CD4-positive, alpha-beta memory T cell (primary cell): ENCODE measurements at places on chromosomes 2 and 18. TPM values are rescaled to one million over a fixed set of nuclear protein-coding genes. Genes with fewer than 3 reads are reported as not detected.

DNA sequence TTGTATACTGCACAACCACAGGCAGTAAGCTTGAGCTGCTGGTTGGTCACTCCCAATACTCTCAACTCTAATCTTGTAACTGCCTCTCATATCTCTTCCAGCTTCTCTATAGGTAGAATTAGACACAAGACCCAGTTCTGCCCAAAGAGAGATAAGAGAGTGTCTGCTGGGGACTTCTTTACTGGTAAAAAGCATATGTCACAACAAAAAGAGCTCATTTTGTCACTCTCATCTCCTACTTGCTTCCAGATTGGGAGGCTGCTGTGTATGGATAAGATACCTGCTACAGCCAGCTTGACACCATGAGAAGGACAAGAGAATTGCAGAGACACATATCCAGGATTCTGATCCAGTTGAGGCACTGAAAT is 165.2 kb downstream of the PTH2R start:
- DNase-seq: no peak

DNA sequence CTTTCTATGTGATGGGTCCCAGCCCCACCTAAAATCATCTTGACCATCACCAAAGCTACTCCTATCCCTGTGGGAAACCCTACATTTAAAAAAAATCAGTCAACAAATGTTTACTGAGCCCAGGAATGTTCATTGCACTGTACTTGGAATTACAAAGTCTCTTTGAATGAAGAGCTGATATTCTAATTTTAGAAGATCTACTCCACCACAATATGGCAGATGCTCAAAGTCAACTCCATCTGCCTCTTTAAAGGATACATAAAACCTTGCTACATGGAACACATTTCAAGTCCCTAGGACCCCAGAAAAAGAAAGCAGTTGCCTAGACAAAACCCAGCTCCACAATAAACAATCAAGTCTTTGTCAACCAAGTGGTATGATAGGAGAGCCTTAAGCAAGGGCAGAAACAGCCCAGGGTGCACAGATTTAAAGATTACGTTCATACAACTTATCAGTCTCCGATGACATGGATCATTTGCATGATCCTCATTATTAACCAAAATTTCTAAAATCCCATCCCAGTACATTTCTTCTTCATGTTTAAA is 234.3 kb upstream of the ACVR2A start:
- DNase-seq: no peak

Gene C2orf66
- total RNA-seq: not detected

- DNase-seq: no peak
These were observed 8.9 kb downstream of the LAPTM4A start for GRCh38 chr2:20042531-20042930.

DNA sequence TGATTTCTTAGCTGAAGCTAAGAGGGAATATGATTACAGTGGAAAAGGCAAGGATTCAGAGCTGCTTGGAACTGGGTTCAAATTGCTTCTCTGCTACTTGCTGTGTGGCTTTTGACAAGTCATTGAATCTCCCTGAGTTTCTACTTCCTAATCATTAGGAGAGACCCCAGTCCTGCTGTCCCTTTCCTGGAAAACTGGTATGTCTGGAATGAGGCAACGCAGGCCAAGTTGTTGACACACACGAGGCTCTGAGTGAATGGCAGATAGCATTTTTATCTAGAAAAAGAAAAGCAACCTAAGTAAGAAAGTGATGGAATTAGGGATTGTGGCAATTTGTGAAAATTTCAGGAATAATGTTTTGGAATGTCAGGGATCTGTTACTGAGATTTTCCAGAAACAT is 123.6 kb downstream of the LPIN1 start:
- DNase-seq: no peak

Gene LIMS4
- total RNA-seq: 4.0 TPM

GRCh38 chr2:38622210-38622609 is 19.5 kb upstream of the HNRNPLL start:
- no peak for DNase-seq

GRCh38 chr2:54634564-54635511 is 88.6 kb upstream of the EML6 start:
- DNase-seq: peak; percentile 5

Gene KCTD1
- 3.4 TPM for total RNA-seq

Gene PARD3B
- total RNA-seq: 1.2 TPM

GRCh38 chr2:160482673-160483072 is 10.9 kb downstream of the RBMS1 start:
- peak; percentile 68 for DNase-seq

DNA sequence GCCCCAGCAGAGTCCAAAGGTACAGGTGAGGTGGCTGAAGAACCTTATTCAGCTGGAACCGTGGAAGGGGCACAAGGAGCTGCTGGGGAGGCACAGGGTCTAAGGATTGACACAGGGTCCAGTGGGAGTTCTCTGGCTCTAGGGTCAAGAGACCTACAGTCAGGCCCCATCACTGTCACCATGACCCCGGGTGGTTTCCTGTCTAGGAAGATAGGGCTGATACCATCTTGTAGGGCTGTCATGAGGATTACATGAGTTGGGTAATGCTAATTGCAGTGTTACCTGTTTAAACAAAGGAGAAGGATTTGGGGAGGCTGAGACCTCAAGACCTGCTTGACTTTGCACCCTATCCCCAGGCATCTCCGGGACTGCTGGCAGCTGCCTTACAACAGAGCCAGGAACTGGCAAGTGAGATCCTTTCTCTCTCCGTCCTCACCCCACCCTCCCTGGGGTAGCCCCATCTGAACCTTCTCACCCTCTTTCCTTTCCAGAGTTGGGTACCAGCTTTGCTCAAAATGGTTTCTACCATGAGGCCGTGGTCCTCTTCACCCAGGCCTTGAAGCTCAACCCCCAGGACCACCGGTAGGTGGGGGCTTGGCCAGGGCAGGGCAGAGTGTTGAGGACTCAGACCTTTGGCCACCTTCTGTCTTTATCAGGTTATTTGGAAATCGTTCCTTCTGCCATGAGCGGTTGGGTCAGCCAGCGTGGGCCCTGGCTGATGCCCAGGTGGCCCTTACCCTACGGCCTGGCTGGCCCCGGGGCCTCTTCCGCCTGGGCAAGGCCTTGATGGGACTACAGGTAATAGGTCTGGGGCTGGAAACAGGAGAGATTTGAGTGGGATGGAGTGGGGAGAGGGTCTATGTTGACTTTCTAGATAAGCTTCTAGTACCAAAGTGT is 7.5 kb downstream of the LBX2 start:
- no peak for DNase-seq

DNA sequence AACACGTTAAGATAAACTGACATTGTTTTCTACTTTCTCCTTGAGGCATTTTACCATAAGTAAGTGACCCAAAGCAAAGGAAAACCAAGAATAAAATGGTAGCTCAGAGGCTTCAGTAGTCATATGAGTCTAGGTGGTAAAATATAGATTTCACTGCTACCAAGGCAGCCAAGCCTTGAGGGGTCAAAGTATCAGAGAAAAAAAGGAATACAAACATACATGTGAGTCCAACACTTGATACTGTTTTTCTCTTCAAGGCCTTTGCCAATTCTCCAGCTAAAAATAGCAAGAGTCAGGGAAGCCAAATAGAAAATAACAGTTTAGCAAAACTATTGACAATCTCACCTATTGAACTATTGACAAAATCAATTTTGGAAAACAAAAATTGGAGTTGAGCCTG is 925.9 kb downstream of the BCL11A start:
- no peak for DNase-seq

DNA sequence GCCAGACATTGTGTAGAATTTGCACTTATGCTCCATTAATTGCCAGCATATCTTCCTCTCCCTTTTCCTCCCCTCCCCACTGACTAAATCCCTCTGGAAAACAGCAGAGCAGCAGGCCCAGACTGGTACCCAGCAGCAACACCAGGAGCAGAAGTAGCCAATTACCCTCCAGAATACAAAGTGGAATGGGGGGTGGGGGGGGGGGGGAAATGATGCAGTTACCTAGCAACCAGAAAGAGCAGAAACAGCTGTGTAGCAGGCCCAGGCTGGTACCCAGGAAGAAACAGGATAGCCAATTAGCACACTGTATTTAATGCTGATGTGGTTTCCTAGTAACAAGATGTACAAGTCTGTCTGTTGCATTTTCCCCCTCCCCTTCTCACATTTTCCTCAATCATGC is 52.3 kb downstream of the KLF7 start:
- DNase-seq: no peak

Gene MYL1
- not detected for total RNA-seq

Gene ATAD2B
- total RNA-seq: 38.7 TPM

DNA sequence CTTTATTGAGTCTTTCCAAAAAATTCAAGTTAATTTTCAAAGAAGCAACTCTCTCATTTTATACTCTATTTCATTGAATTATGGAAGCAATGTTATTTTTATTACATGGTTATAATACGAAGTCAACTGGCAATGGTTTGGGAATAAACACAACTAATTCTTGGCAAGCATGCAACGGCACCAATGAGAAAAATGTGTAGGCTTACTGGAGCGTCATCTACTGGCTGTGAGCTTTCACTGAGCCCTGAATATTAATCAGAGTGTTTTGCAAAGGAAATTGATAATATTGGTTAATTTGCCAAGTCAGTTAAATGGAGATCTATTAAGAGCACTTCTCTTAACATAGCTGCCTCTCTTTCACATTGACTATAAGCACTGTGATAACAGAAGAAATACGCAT is 163.9 kb downstream of the IKZF2 start:
- DNase-seq: no peak

Gene GTF3C2
- 82.9 TPM for total RNA-seq

- no peak for DNase-seq
These were observed 635.0 kb downstream of the TSN start for GRCh38 chr2:122390406-122390805.

DNA sequence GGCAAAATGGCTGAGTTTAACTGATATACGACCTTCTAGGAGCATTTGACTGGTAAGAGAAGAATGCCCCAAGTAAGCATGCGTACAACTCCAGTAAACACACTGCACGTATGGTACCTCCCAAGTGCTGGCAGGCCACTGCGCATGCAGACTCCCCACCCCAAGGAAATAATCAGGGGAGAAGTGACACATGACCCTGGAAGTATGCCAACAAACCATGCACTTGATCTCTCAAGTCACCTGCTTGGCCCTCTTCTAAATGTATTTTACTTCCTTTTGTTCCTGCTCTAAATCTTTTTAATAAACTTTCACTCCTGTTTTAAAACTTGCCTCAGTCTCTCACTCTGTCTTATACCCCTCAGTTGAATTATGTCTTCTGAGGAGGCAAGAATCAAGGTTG is 129.8 kb upstream of the COL5A2 start:
- DNase-seq: no peak

- DNase-seq: no peak
These were observed 132.5 kb upstream of the ID2 start for GRCh38 chr2:8549273-8549922.

DNA sequence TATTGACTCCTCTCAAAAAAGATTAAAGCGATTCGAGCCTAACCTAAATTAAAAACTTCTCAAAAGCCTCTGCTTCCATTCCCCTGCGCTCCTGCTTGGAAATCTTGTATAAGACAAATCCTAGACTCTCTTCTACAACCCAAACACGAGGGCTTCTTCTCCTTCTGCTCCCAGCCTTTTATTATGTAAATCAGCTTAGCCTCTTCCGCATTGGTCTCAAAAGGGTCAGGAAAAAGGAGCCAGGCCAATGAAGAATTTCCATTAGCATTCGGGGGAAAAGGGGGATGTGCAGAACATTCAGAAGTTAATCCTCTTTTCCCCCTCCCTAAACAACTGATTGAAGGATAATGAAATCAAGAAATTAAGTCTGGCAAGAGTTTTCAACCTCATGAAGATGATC is 107.9 kb downstream of the FAM124B start:
- DNase-seq: no peak

Gene SLC35G4
- not detected for total RNA-seq
